ENCODE measurements at places on chromosomes 16 and 17. TPM values are rescaled to one million over a fixed set of nuclear protein-coding genes. Genes with fewer than 3 reads are reported as not detected.
A peak's percentile ranks its signal among the peaks of the same experiment; 100 is the strongest.

DNA sequence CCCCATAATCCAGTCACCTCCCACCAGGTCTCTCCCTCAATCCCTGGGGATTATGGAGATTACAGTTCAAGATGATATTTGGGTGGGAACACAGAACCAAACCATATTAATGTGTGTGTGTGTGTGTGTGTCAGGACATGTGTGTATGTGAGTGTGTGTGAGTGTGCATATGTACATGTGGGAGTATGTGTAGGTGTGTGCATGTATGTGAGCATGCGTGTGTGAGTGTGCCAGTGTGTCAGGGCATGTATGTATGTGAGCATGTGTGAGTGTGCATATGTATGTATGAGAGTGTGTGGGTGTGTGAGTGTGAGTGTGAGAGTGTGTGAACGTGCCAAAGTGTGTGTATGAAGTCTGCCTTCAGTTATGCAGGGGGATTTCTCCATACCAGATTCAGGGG lies 37.8 kb downstream of the RGS9 start:
- DNase-seq, result no peak

GRCh38 chr17:79391376-79392233 lies 219.2 kb downstream of the RBFOX3 start:
- DNase-seq, result peak; percentile 65

- DNase-seq, result peak; percentile 74
Measured at GRCh38 chr16:66274335-66275110, 92.0 kb upstream of the CDH5 start.

- no peak for DNase-seq
Measured at GRCh38 chr17:67636834-67637520, 80.8 kb upstream of the NOL11 start.

GRCh38 chr16:84782846-84783245 lies 36.9 kb upstream of the CRISPLD2 start:
- no peak for DNase-seq

DNA sequence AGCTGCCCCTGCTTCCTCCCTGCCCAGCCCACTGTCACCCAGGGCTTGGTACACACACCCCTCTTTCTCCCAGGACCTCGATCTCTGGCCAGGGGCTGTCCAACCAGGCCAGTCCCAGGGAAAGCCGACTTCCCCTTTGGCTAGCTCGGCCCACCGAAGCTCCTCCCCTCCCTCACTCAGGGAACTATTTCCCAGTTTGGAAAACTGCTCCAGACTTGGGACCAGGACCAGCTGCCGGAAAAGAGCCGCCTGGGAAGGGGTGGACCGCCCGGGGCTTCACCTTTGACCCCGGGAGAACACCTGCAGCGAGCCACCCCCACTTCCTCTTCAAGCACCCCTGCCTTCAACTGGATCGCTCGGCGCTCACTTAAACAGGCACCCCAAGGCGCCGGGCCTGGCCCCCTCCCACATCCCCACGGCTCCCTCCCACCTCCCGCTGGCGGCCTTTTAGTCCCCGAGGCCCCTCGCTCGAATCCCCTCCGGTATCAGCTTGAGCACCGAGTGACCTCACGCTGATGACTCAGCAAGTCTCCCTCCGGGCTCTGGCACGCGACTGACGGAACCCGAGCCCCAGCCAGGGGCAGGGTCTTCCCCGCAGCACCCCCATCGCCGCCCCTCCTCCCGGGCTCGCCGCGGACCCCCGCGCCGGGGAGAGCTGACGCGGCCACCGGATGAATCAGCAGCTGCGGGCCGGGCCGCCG lies 934 bp downstream of the MAFG start:
- DNase-seq, result peak; percentile 65

- no peak for DNase-seq
Measured at GRCh38 chr16:25260416-25260815, 2.8 kb upstream of the ZKSCAN2 start.

DNA sequence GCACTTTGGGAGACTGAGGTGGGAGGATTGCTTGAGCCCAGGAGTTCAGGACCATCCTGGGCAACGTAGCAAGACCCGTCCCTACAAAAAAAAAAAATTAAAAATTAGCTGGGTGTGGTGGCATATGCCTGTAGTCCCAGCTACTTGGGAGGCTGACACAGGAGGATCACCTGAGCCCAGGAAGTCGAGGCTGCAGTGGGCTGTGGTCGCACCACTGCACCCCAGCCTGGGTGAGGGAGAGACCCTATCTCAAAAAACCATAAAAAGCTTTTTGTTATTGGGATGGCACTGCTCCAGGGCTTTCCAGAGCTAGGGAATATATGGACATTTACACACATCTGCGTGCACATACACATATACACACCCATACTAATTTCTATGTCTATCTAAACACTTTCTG lies 8.1 kb upstream of the ARMC5 start:
- no peak for DNase-seq

- no peak for DNase-seq
Measured at GRCh38 chr17:81025741-81026129, 9.2 kb upstream of the BAIAP2 start.

DNA sequence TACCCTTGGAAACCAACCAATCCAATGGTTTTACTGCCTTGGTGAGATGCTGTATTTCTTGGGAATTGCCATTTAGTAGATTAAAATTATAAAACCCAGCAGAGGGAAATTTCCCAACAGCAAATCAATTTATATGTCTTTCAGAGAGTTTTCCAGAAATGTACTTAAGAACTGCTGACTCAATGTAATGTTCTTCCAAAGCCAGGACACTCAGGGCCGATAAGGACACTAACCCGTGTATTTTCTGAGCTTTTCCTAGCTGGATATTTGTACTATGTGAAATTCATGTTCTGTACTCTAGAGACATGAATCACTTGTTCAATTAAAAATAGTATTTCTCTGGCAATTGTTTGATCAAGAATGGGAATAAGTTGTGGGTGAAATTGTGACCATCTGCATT lies 121.4 kb downstream of the KCNJ2 start:
- no peak for DNase-seq

GRCh38 chr17:3222505-3222904 lies 15.0 kb downstream of the OR1A1 start:
- no peak for DNase-seq

GRCh38 chr17:50764734-50765149 lies 2.6 kb downstream of the ANKRD40CL start:
- no peak for DNase-seq

DNA sequence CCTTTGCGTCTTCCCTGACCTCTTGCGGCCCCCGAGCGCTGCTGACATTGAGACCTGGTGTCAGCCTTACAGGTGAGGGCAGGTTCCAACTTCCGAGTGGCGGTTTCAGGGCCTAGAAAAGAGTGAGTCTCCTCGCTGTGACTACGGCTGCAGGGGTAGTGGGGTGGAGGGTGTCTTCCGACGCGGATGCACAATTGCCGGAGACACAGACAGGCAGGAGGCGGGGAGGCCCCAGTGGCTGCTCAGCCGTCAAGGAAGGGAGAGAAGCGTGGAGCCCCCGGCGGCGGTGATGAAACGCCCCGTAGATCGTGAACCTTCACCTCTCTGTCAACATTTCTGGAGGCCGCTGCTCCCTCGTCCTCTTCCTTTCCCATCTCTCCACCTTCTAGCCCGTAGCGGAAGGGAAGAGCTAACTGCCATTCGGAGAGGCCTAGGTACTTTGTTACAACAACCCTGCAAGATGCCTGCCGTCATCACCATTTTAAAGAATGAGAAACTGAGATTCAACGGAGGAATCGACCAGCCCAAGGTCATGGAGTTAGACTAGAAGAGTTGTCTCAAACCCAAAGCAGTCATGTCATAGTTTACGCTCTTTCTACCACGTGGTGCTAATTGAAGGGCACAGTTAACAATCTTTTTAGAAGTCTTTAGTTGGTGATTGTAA lies 485 bp downstream of the DNAJA3 start:
- DNase-seq, result no peak

DNA sequence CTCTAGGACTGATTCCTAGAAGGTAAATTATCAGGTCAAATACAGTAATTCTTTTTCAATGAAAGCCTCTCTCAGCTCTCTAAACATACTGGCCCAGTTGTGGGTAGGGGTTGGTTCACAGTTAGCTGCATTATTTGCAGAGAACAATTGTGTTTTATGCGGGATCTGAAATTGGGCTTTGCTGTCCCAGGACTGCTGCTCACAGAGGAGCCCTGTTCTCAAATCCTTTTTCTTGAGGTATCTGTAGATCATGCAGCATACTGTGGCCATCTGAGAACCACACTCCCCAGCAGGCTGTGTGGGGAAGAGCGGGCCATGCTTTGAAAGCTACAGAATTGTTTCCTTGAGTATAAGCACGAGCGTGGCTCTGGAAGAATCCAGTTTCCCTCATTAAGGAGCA lies 17.5 kb downstream of the MTHFSD start:
- DNase-seq, result no peak

DNA sequence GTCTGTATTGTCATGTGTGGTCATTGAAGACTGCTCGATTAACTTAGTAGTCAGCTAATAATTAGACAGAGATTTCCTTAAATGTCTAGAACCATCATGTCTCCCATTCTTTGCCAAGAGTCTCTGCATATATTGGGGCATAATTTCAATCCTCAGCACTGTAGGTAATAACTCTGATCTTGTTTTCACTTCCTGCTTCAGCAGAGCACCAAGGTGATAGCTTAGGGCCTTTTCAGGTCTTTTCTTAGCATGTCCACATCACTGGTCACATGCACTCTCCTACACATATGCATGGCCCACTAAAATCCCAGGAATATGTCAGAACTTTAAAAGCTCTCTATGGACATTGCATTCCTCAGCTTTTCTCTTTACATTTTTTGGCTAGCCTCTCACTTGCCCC lies 110.3 kb upstream of the NACA2 start:
- no peak for DNase-seq

DNA sequence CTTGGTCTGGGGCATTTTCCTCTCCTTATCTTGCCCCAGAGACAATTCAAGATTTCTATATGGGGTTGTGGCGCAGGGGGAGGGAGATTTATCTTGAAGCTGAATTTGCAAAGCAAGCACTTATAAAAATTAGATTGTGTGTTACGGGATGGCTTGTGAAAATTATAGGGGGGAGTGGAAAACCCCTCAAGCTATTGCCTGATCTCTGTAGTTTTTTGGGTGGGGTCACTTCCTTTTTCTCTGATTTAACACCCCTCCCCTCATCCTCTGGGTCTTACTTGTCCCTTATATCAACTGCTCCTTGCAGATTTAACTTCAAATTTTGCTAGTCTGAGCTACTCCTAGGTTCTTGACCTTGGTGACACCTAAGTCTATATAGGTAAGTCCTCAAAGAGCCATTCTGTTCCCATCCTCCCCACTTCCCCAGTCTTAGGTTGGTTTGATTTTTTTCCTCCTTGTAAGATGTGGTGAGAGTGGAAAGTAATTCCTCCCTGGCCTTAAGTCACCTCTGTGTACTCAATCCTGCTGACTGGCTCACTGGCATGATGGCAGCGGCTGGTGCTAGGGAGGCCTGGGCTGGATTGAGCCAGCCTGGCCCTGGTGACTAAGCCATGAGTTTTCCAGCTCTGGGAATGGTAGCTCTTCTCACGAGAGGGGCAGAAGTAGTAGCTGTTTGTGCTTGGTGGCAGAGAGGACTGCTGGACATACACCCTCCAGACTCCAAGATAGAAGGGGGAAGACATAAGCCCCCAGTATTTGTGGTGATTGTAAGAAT lies 2.3 kb downstream of the ARL4D start:
- no peak for DNase-seq

- DNase-seq, result no peak
Measured at GRCh38 chr16:15854906-15855703, 1.7 kb downstream of the MYH11 start.

EME1 gene
- total RNA-seq, result 0.42 TPM

RNF227 gene
- 111 TPM for total RNA-seq

KDM8 gene
- 1.8 TPM for total RNA-seq

RNF157 gene
- 1.3 TPM for total RNA-seq

MYH2 gene
- total RNA-seq, result 1.8 TPM

PSMD11 gene
- total RNA-seq, result 55.2 TPM

DHODH gene
- 4.5 TPM for total RNA-seq

KRT16 gene
- total RNA-seq, result 83.5 TPM

TEKT1 gene
- not detected for total RNA-seq
